ENCODE measurements at places on chromosomes 4 and X.

DNA sequence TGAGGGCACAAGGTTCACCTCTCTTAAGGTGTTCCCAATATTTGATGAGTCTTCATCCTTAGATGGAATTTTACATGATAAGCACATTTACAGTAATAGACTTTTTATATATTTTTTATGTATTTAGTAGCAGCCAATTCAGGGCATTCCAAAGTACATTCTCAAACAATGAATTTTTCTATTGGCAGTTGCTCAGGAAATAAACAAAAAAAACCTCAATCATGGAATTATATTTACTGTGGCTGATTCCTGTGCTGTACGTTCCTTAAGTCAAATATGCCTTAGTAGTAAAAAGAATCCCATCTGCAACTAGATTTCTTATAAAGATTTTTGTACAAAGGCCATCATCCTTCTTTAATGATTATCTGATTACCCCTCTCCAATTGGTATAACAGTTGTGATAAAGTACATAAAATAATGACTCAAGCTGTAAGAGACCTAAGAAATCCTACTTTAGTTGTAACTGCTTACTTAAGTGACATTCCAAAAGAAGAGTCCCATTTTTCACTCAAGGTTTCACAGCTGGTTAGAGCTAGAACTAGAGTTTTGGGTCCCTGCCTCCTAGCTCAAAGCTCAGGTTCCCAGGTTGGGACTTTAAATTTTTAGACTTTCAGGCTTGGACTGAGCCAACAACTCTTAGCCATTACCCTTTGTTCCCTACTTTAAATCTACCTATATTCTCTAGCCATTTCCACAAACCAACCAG is 152.7 kb downstream of the FHIP1A start:
- DNase-seq = peak; percentile 3

GRCh38 chr4:7412554-7412912 is 22.2 kb downstream of the PSAPL1 start:
- DNase-seq = no peak

DNA sequence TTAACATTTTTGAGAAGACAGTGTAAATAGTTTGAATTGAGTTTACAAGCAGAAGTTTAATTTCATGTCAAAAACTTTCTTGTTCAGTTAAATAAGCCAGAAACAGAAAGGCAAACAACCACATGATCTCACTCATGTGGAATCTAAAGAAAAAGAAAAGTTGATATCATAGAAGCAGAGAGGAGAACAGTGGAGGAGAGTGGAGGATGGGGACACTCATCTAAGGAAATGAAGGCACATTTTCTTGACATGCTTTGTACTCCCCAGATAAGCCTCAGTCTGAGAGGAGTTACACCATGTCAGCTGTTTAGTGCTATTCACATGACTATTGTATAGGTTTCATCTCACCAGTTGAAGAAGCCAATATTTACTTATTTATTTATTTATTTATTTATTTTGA is 13.5 kb downstream of the SNCA start:
- DNase-seq = peak; percentile 58

DNA sequence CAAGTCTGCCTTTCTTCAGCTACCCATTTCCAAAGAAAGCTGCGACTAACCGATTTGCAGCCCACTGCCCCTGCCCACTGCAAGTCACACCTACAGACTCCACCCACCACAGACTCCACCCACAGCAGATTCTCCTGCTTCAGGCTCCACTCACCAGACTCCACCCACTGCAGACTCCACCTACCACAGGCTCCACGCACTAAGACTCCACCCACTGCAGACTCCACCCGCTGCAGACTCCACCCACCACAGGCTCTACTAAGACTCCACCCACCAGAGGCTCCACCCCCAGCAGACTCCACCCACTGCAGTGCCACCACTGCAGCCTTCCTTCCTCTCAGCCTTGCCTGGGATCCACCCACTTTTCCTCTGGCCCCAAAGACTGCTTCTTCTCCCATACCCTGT is 41.3 kb downstream of the ABLIM2 start:
- DNase-seq = peak; percentile 60

DNA sequence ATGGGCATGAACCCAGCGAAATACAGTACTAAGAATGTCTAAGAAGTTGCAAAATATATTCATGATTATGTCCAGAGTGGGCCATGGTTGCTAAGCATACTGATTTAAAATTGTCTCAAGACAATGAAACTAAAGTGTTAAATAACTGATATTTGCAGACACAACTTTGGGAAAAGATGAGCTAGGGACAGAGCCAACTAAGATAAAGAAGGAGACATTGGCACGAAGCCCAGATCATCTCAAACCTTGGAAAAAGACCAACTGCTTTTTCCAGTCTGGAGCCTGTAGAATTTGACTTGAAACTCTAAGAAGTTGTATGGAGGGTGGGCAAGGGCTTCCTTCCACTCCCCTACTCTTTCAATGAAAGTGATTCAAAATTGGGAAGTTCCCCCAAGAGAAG is 108.5 kb upstream of the GLRA2 start:
- no peak for DNase-seq

DNA sequence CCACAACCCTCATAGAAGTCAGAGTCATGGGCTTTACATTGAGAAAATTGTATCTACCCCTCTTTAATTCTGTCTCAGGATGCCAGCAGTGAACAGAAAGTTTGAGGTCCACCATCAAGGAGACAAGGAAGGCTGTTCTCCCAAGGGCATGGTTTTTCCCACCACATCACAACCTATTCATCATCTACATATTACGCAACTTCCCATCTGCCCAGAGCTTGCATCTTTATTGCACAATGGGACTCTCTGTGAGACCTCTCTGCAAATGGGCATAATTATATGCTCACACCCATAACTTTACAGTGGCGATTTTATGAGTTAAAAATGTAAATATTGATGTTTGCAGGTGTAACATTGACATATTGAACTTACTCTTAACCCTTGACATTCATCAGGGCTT is 38.9 kb downstream of the PAGE2 start:
- DNase-seq = peak; percentile 34

GRCh38 chr4:110415041-110415440 is 60.9 kb upstream of the ENPEP start:
- no peak for DNase-seq

All from iris pigment epithelial cell (primary cell).